Kidney epithelial cell (primary cell): ENCODE measurements at places on chromosomes 1 and 21.

DNA sequence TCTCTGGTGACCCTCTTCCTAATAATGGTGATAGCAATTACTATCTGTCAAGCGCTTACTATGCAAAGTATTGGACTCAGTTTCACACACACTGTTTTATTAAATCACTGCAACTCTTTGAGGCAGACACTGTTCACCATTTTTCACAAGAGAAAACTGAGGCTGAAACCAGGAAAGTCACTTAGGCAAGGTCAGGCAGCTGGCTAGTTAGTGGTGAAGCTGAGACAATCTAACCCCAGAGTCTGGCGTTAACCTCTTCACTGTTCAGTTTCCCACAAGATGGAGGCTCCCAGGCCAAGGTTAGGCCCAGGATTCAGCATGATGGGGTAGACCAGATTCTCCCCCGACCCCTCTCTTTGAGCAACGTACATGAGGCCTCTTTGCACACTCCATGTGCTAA lies 4.8 kb upstream of the GJA8 start:
- DNase-seq, result no peak

- no peak for DNase-seq
These were observed 45.6 kb downstream of the AZIN2 start for GRCh38 chr1:33126411-33127000.

- no peak for DNase-seq
These were observed 34.1 kb downstream of the SOAT1 start for GRCh38 chr1:179327679-179328078.

DNA sequence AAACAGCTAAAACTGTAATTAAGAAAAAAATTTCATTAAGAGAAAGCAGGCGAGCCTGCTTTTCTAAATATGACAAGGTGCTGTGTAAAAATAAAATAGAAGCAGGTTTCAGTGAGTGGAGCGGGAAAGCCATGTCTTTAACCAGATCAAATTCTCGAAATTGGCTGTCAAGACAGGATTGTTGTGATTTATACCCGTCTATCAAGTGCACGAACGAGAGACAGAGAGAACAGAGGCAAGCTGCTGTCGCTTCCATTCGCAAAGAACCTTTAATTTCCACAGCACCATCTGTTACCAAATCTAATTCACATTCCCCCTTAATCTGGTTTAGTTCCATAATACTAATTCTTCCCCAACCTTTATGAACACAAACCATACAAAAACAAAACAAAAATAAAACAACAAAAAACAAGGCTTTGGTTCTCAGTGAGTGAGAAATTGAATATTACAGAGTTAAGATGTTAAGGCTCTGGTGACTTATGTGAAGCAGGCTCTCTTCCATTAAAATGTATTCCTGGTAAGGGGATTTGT lies 35.0 kb downstream of the ESRRG start:
- no peak for DNase-seq

- no peak for DNase-seq
These were observed 859.3 kb downstream of the KCNT2 start for GRCh38 chr1:195748969-195749368.

DNA sequence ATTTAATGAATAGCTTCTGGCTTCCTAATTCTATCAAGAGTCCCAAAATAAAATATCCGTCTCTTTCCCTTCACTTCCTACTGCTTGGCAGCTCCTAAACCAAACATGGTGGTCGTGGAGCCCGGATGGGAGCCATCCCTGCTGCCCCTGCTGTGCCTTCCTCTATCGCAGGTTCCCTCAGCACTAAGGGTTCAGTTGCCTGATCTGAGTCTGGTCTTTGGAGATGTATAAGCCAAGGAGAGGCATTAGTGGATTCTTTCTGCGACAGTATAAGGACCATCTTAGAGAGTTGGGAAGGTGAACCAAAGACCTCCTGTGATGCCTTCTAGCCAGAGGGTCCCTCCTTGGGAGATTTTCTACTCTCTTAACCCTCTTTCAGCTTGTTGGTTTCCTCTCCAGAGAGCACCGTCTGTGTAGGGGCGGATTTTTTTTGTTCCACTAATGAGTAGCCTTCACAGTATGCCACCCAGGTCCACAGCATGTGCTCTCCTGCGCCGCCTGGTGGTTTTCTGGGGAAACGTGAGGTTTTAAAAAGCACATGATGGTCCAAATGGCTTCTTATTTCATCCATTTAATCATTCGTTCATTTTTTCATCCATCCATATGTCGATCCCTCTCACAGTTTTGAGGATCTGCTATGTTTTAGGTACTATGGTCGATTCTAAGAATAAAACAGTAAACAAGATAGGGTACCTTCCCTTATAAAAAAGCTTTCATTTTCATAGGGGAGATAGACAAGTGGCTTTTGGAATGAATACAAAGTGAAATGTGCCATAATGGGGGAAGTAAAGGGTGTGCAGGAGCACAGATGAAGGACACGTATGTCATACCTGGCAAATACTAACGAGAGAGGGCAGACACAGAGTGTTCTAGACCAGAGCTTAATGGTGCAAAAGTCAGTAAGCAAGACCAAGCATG lies 71.0 kb downstream of the NFASC start:
- no peak for DNase-seq

- no peak for DNase-seq
These were observed 109.2 kb upstream of the SERTAD4 start for GRCh38 chr1:210123383-210123782.

- no peak for DNase-seq
These were observed 122.5 kb downstream of the KIF26B start for GRCh38 chr1:245277276-245277675.

- no peak for DNase-seq
These were observed 186.1 kb upstream of the KLHDC7A start for GRCh38 chr1:18294437-18295176.

DNA sequence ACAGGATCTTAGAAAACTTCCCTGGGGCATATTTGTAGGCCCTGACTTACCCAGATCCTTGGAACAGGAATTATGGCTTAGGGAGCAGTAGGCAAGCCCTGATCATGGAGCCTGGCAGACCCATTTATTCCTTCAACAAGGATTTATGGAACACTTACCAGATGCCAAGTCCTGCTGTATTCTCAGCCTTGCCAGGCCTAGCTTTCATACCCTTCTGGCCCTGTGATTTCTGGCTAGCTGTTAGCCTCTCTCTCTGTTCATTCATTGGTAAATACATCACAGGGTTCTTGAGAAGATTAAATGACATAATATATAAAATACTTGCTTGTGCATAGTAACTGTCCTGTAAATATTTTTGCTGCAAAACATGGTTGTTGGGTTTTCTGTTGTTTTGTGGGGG lies 32.4 kb upstream of the SRP9 start:
- no peak for DNase-seq
